ENCODE measurements at places on chromosomes 16 and 17. TPM values are rescaled to one million over a fixed set of nuclear protein-coding genes. Genes with fewer than 3 reads are reported as not detected.

Gene GPT2
- total RNA-seq = 17.2 TPM

Gene ZNF23
- total RNA-seq = 4.4 TPM

Gene ACSM3
- 1.8 TPM for total RNA-seq

Gene SLC22A31
- 0.18 TPM for total RNA-seq

Gene ESRP2
- not detected for total RNA-seq

Gene TP53TG3C
- not detected for total RNA-seq

Gene ARHGAP27
- total RNA-seq = 1.2 TPM

Gene TEX14
- 3.4 TPM for total RNA-seq

Gene TBC1D3L
- total RNA-seq = 5.6 TPM

Gene ADAM11
- total RNA-seq = 0.73 TPM

Gene OR3A1
- not detected for total RNA-seq

Gene PGS1
- total RNA-seq = 59.8 TPM

Gene AANAT
- total RNA-seq = 0.58 TPM

Gene KIF18B
- 36.3 TPM for total RNA-seq

Gene SCGB1C2
- not detected for total RNA-seq

Gene RNF157
- 3.3 TPM for total RNA-seq

Gene KRT12
- not detected for total RNA-seq

Gene SRCIN1
- total RNA-seq = not detected

Gene SPNS3
- total RNA-seq = not detected

Gene C1QTNF1
- 45.7 TPM for total RNA-seq

Gene KIF2B
- not detected for total RNA-seq

Gene KRT28
- not detected for total RNA-seq

Gene IL34
- 0.61 TPM for total RNA-seq

Gene RRAD
- 0.30 TPM for total RNA-seq

Gene C17orf107
- 0.20 TPM for total RNA-seq

Gene SCIMP
- total RNA-seq = not detected

Gene SLC12A4
- total RNA-seq = 15.1 TPM

Gene HOXB5
- total RNA-seq = 0.61 TPM

Gene PRSS36
- total RNA-seq = 0.51 TPM

Gene NECAB2
- 0.08 TPM for total RNA-seq

Gene CD7
- 4.8 TPM for total RNA-seq

Gene OTOP2
- not detected for total RNA-seq

Gene ST6GALNAC2
- total RNA-seq = not detected

Gene KRT36
- not detected for total RNA-seq

Gene PLA2G10
- not detected for total RNA-seq

Gene USP43
- not detected for total RNA-seq

Gene DNAI2
- not detected for total RNA-seq

Gene HOXB6
- 6.2 TPM for total RNA-seq

Gene PLLP
- 0.30 TPM for total RNA-seq

Gene C17orf50
- not detected for total RNA-seq

Gene NEUROD2
- total RNA-seq = 0.20 TPM

Gene RNF135
- 1.0 TPM for total RNA-seq

Gene TPSAB1
- not detected for total RNA-seq

Gene KRTAP4-3
- not detected for total RNA-seq

Gene GLIS2
- total RNA-seq = 1.9 TPM

Gene SDK2
- total RNA-seq = 15.2 TPM

Gene CD300LF
- total RNA-seq = not detected

Gene COL1A1
- total RNA-seq = 4.4 TPM

Gene GP1BA
- not detected for total RNA-seq

Gene GPR139
- total RNA-seq = not detected

Gene GAS7
- 0.66 TPM for total RNA-seq

Gene PRSS8
- not detected for total RNA-seq

Gene MT1A
- total RNA-seq = not detected

Measured in SJCRH30 (cell line).